ENCODE measurements at places on chromosomes 1 and 21. TPM values are rescaled to one million over a fixed set of nuclear protein-coding genes. Genes with fewer than 3 reads are reported as not detected.

The EPHB2 gene
- 2.0 TPM for total RNA-seq

- H3K27ac ChIP-seq: no peak overlapping the region
- H3K4me1 ChIP-seq: no peaks in the 10 kb centered on the region
- no peak for DNase-seq
- no peak overlapping the region for H3K4me3 ChIP-seq
These were observed 29.5 kb downstream of the ARHGEF16 start for GRCh38 chr1:3483801-3484444.

- H3K4me1 ChIP-seq: peaks cover 36% of the 10 kb centered on the region
- DNase-seq: no peak
- H3K36me3 ChIP-seq: peaks cover 16% of the 10 kb centered on the region
These were observed 8.5 kb upstream of the CD58 start for GRCh38 chr1:116579259-116579875.

- no peaks in the 10 kb centered on the region for H3K27me3 ChIP-seq
- no peak overlapping the region for H3K4me3 ChIP-seq
- no peak for DNase-seq
- peaks cover 62% of the 10 kb centered on the region for H3K4me1 ChIP-seq
- H3K36me3 ChIP-seq: peaks cover 72% of the 10 kb centered on the region
These were observed 189.5 kb downstream of the SIPA1L2 start for GRCh38 chr1:232440325-232441035.

DNA sequence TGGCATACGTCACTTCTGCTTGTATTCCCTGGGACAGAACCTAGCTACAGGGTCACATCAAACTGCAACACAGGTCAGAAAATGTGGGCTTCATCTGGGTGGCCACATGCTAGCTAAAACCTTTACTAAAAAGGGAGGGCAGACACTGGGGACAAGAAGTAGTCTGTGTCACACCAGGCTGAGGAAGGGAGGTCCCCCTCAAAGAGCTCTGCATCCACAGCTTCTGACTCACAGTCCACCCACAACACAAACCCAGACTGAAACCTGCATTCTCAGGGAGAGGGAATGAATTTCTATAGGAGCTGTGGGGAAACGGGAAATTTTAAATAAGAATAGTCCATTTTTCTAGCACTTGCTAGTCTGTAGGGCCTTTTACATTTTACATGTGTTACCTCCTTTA, 16.2 kb downstream of the OLIG2 start:
- H3K4me1 ChIP-seq: no peaks in the 10 kb centered on the region
- H3K27me3 ChIP-seq: peaks cover 94% of the 10 kb centered on the region
- no peak for DNase-seq
- H3K4me3 ChIP-seq: no peak overlapping the region
- no peaks in the 10 kb centered on the region for H3K36me3 ChIP-seq
- no peak overlapping the region for H3K27ac ChIP-seq

Data from left ventricle myocardium inferior (tissue), 1 donor.